GM23248 (cell line): ENCODE measurements at places on chromosomes 11 and 22.

GRCh38 chr11:28924004-28924403, 815.8 kb downstream of the METTL15 start:
- DNase-seq, result peak; percentile 21

DNA sequence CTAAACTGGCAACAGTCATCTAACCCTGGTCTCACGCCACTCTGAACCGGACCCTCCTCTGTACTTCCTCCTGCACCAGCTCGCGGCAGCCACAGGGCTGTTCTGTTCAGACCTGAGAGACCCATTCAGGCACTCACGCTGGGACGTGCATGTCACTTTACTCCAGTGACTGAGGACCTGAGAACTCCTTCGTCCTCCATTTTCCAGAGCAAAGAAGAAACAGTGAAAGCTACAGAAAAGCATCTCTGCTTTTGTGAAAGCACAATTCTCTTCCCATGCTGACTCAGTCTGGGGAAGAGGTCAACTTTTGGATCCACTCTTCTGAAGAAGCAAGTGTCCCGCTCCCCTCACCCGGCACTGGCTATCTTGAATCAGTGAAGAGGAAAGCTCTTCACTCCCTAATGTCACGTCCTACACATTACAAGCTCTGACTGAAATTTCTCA, 24.5 kb downstream of the PISD start:
- DNase-seq, result no peak

GRCh38 chr22:18968011-18968749, 32.1 kb upstream of the PRODH start:
- DNase-seq, result peak; percentile 51

DNA sequence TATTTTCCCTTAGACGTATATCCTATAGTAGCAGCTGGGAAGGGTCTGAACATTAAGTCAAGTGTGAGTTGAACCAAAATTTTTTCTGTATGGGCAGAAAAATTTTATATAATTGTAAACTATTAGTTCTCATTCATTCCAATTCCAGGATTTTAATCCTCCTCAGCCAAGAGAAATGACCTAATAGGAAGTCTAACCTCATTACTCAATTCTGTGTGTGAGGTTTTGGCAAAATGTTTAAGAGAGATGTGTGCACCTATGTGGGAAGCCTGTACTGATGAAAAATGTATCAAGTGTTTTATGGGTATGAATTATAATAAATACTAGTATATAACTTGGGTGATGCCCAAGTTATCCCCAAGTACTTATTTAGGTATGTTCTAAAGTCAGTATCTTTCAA, 311.6 kb upstream of the PITPNB start:
- peak; percentile 74 for DNase-seq
